NCI-H526 treated with DMSO at 0.1 percent for 48 hours (cell line): ENCODE measurements at places on chromosomes 7 and 10.

GRCh38 chr10:110646417-110647135, 2.4 kb downstream of the RBM20 start:
- DNase-seq: peak; percentile 93

- DNase-seq: no peak
Observed at GRCh38 chr7:91683823-91684222, 196.7 kb downstream of the MTERF1 start.

DNA sequence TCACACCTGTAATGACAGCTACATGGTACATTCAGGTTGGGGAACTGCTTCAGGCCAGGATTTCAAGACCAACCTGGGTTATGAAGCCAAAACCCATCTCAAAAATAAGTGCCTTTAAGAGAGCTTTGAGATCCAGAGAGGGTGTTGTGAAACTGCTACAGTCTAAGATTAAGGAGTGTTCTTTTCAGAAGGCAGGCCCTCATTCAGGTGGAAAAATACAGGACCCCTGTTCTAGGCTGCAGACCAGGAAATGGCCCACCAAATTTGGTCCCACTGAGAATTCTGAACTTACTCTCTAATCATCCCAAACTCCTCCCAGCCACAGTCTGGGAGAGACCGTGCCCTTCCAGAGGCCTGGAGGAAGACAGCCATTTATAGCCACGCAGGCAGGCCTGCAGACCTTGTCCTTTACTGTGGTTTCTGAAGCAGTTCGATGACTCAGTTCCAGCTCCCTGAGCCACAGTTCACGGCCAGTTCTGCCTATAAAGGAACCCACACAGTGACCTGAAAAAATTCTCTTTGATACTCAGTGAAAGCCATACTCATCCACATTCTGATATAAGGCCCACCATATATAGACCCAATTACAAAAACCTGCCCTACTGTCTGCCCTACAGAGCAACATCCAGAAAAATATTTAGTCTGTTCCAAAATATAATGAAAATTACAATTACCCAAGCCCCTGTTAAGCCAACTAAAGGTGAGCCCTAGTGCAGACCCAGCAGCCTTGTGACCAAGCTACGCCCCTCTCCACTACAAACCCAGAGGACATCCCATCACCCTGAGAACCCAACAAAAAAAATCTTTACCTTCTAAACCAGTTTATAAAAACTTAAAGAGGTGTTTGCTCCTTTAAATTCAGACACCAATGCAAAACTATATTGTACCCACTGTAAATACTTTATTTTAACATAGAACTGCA, 21.2 kb downstream of the ZNF680 start:
- DNase-seq: no peak

- DNase-seq: peak; percentile 31
Observed at GRCh38 chr7:142813226-142813625, 41.6 kb upstream of the EPHB6 start.

DNA sequence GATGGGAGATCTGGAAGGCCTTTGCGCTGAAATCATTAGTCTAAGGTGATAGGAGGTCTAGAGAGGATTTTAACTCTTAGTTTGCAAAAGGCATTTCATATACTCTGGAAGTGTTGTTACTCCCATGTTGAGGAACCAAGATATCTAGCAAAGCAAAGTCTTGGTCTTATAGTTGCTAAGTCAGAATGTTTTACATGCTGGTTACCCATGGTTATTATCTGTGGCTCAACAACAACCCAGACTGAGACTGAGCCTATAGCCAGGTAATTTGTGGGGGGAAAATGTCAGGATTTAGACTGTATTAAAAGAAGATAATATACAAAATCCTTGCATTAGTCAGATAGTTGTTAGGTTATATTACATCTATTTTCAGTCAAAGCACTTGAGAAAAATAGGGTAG, 50.9 kb downstream of the LSMEM1 start:
- DNase-seq: no peak

DNA sequence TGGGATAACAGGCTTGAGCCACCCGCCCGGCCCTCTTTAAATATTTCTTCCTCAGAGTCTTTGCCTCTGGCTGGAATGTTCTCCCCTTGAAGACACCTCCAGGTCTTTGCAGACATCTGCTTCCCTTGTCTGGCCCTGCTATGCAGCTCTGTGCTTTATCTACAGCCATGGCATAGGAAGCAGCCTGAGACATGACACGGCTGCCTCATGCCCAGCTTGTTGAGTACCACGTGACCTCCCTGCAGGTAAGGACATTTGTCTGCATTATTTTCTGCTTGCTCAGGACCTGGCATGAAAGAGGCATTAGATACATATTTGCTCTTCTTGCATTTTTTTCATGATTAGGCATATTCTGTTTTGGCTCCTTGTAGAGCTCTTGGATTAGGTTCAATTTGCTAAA, 113.8 kb upstream of the KLF6 start:
- DNase-seq: no peak

- peak; percentile 76 for DNase-seq
Observed at GRCh38 chr7:22361320-22361719, 4.4 kb upstream of the RAPGEF5 start.

GRCh38 chr7:66055321-66055956, 20.2 kb upstream of the ASL start:
- no peak for DNase-seq

- DNase-seq: no peak
Observed at GRCh38 chr7:121666306-121666705, 206.7 kb upstream of the PTPRZ1 start.

DNA sequence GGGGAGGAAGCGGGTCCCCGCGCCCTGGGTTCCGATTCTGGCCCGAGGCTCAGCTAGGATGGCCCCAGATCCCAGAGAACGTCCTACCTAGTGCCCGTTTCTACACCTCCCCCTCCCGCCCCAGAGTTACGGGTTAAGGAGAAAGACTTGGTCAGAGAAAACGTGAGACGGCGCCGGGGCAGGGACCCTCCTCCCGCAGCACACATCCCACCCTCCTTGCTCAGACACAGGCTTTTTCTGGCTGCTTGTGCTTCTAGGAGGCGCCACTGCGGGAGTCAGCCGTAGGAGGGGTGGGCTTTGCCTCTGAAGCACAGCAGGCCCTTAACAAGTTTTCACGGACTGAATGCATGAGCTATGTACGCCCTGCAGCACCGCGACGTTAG, 104.9 kb upstream of the LEP start:
- DNase-seq: no peak

DNA sequence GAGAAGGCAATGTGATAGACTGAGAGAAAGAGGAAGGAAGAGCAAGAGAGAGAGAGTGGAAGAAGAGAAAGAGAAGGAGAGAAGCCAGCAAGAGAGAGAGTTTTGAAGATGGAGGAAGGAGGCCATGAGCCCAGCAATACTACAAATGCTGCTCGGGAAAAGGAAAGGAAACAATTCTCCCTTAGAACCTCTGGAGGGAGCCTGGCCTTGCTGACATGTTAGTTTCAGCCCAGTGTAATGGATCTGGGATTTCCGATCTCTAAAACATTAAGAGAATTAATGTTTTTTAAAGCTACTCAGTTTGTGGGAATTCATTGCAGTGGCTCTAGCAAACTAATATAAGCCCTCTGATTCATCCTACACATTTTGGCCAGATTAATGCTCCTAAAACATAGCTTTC, 206.8 kb upstream of the MTPN start:
- no peak for DNase-seq

DNA sequence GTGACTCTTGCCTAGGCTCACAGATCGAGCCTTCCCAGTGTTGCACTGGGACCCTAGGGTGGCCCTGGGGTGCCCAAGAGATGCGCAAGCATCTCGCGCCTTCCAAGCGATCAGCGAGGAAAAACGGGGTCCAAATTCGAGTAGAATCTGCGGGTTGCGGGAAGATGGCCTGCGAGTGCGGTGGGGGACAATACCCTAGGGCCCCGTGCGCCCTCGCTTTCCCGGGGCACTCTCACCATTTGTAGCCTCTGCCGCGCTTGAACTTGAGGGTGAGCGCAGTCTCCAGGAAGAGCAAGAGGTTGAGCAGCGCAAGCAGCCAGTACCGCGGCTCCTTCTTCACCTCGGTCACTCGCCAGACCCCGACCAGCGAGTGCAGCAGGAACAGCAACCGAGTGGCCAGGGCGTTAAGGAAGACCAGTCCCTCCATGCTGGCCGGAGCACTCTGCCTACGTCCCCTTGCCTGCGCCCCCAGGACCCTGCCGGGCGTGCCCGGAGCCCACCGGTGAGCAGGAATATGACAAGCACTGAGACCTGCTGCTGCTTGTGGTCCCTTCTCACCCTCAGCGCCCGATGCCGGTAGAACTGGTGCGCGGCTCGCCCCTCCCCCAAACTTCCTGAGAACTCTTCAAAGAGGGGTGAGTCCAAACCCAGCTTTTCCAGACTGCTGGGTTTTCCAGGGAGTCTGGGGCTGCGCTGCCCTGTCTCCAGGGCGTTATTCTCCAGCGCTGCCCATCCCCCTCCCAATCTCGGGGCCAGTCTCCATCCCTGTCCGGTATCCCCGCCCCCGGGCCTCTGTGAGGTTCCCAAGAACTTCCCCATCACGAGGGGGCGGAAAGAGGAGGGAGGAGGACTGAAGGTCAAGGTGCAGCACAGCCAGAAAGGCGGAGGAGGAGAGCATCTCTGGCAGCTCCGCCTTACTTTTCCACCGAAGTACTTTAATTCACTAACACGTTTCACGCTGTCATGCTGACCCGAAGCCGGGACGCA, at the start of gene TMEM26:
TSS of gene TMEM26 (minus strand) at position 727 of the 987 bp plus-strand sequence. CDS start at position 427, 300 bp downstream.
- no peak for DNase-seq

GRCh38 chr10:7070950-7071349, 339.9 kb downstream of the SFMBT2 start:
- no peak for DNase-seq

GRCh38 chr7:31955641-31956040, 114.6 kb downstream of the PDE1C start:
- DNase-seq: no peak

GRCh38 chr10:23376229-23376655, 31.6 kb upstream of the C10orf67 start:
- DNase-seq: no peak

DNA sequence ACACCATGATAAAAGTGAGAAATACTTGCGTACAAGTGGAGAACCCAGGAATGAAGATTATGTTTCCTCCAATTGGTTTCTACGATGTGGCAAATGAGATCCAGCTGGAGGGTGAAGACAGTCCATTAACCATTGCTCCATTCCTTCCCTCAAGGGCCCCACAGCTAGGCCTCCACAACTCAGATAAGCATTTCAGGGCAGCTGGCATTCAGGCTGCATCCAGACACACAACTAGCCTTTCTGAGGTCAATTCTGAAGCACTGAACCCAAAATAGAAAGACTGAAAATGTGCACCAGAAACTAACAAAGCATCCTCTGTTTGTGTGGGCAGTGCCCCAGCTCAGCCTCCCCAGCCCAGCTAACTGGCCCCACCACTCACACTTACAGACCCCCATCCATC, 94.8 kb downstream of the GSAP start:
- no peak for DNase-seq

DNA sequence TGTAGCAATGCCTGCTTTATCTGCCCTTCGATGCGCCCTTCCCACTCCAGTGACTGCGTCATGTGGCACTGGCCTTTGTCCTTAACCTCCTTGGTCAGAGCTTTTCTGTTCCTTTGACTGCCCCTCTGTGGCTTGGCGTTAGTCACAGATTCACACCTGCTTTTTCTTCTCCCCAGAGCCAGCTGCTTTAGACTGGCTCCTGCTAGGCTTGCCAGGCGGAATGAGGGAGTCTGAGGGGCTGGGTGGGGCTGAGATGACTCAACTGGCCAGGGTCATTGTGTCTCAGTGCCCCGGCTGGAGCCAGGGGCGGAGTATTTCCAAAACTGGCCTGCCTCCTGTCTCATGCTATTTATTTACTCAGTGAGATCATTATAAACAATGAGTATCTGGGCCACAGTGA, 194.1 kb downstream of the EMX2 start:
- no peak for DNase-seq

GRCh38 chr7:78412216-78412858, 613.8 kb downstream of the PHTF2 start:
- DNase-seq: no peak

DNA sequence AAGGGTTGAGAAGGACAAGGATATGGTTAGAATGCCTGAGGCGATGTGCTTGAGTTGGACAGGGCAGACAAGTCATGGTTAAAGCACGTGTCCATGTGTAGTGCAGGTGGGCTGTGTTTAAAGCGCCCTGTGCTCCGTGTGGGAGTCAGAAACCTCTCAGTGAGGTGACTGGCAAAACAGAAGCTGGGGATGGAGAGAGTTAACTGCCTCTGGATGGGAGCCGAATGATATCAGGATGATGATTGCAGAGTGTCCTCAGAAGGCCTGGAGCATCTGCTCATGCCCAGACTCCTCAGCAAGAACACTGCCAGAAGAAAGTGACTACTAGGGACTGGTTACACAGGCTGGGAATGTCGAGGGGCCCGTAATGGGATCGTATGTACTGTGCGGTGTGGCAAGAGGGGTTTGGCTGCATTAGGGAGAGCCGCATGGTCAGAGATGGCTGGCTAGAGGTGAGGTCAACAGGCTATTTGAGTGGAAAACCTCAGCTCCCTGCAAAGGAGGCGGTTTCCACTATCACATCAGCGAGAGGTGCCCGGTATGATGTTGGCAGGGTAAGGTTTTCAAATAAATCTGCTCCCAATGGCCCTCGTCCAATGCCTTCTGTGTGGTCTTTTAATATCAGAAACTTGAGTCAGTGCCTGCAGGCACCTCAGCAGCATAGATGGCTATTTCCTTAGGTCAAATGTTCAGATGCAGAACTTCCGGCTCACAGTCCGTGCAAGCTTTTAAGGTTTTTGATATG, 26.1 kb upstream of the MRC1 start:
- no peak for DNase-seq

DNA sequence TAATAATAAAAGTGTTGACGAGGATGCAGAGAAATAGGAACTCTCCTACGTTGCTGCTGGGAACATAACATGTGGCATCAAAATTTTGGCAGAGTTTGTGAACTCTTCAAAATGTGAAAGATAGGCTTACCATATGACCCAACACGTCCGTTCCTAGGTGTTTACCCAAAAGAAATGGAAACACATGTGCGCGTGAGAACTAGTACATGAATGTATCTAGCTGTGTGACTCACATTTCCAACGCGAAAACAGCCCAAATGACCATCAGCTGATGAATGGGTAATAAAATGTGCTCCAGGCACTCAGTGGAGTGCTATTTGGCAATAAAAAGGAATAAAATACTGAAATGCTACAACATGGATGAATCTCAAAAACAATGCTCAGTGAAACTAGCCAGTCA, 10.4 kb upstream of the ELFN1 start:
- DNase-seq: no peak

GRCh38 chr10:54665095-54665494, 135.9 kb downstream of the PCDH15 start:
- DNase-seq: no peak

DNA sequence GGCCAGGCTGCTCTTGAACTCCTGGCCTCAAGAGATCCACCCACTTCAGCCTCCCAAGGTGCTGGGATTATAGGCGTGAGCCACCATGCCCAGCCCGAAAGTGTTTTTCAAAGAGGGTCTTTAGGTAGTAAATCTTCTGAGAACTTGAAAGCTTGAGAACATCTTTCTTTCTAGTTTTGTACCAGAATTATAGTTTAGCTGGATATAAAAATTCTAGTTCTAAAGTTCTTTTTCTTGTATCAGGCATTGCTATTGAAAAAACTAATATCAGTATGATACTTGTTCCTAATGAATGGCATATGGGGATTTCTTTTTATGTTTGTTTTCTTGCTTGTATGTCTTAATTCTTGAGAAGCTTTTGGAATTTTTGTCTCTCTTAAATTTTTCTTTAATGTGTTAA, 43.2 kb downstream of the TLX1 start:
- DNase-seq: no peak

GRCh38 chr10:131113165-131113564, 198.4 kb downstream of the TCERG1L start:
- no peak for DNase-seq
